Fibroblast of lung (primary cell): ENCODE measurements at places on chromosomes 12 and 14.

DNA sequence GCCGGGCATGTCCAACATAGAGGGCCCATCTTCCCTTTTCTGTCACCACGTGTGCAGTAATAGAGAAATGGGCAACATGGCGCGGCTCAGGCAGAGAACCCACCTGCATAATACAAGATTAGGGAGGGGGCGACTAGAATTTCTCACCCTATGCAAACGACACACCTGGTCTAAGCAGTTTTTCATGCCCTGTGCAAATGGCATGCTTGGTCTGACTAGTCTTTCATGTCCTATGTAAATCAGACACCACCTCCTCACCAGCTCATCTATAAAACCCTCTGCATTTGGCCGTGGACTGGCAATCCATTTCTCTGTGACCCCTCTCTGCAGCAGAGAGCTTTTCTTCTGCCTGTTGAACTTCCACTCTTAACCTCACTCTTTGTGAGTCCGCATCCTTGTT, 180.2 kb upstream of the PZP start:
- DNase-seq, result no peak

DNA sequence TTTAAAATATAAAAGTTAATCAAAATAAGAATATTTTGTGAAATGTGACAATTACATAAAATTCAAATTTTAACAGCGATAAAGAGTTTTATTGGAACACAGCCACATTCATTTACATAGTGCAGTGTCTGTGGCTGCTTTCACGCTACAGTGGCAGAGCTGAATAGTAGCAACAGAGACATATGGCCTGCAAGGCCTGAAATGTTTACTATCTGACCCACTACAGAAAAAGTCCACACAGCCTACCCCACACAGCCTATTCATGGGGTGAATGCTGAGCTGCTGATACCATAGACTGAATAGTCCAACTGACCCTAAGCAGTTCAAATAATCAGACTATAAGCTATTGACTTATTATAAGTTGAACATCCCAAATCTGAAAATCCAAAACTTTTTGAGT, 13.2 kb downstream of the GNS start:
- DNase-seq, result no peak

GRCh38 chr14:87351007-87351406, 642.0 kb downstream of the GALC start:
- no peak for DNase-seq

- no peak for DNase-seq
Measured at GRCh38 chr12:76855271-76855670, 23.5 kb downstream of the CSRP2 start.

- DNase-seq, result no peak
Measured at GRCh38 chr14:54809767-54810166, 92.9 kb downstream of the GCH1 start.

- DNase-seq, result no peak
Measured at GRCh38 chr14:42535397-42535796, 928.7 kb downstream of the LRFN5 start.

GRCh38 chr12:29238822-29239291, 89.8 kb downstream of the FAR2 start:
- DNase-seq, result peak; percentile 60

GRCh38 chr12:18250313-18250916, 10.9 kb upstream of the PIK3C2G start:
- DNase-seq, result peak; percentile 84

GRCh38 chr12:131000000-131000486, 46.3 kb downstream of the ADGRD1 start:
- DNase-seq, result no peak

DNA sequence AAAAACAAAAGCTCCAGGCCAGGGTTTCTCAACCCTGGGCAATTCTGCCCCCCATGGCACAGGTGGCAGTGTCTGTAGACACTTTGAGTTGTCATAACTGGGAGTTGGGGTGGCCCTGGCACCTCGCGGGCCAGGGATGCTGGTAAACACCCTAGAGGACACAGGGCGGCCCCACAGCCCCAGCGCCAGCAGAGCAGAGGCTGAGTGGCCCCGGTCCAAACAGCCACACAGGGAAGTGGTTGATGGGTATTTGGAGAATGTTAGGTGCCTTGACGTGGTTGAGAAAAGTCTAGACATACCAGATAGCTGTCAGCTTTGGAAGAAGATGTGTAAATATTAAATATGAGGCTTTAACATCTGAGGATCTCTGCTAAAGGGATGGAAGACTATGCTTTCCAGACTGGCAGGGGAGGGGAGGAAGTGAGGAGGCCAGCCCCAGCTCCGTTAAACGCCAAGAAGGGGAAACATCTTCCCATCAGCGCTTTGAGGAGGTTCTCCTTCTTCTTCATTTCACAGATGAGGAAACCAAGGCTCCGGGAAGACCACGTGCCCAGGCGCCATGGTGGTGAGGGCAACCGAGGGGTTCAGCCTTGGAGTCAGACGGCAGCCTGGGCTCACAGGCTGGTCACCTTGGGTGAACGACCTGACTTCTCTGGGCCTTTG, 103.7 kb downstream of the SCARB1 start:
- no peak for DNase-seq

GRCh38 chr12:6249580-6249979, 49.4 kb downstream of the CD9 start:
- DNase-seq, result no peak

DNA sequence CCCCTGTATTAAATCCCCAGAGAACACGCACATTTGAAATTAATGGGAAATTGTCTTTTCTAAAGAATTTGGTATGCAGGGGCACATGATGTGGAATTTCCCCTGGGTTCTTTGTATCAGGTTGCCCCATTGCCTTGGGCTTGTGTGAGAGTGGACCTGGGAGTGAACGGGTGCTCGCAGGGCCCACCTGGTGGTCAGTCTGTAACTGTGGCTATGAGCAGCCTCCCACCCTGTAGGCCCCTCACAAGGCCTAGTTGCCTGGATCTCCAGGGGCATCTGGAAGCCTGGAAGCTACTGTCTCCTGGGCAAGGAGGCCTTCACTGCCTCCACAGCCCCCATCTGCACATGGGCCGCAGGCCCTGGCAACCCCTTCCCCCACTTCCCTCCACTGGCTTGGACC, 96.7 kb downstream of the SLC25A47 start:
- no peak for DNase-seq

- DNase-seq, result no peak
Measured at GRCh38 chr14:28766469-28766955, at the start of gene FOXG1. Gene FOXG1 (plus strand): TSS chr14:28766787. CDS start chr14:28767280, 493 bp downstream.

- DNase-seq, result no peak
Measured at GRCh38 chr14:103916636-103917262, 11.5 kb upstream of the TDRD9 start.

DNA sequence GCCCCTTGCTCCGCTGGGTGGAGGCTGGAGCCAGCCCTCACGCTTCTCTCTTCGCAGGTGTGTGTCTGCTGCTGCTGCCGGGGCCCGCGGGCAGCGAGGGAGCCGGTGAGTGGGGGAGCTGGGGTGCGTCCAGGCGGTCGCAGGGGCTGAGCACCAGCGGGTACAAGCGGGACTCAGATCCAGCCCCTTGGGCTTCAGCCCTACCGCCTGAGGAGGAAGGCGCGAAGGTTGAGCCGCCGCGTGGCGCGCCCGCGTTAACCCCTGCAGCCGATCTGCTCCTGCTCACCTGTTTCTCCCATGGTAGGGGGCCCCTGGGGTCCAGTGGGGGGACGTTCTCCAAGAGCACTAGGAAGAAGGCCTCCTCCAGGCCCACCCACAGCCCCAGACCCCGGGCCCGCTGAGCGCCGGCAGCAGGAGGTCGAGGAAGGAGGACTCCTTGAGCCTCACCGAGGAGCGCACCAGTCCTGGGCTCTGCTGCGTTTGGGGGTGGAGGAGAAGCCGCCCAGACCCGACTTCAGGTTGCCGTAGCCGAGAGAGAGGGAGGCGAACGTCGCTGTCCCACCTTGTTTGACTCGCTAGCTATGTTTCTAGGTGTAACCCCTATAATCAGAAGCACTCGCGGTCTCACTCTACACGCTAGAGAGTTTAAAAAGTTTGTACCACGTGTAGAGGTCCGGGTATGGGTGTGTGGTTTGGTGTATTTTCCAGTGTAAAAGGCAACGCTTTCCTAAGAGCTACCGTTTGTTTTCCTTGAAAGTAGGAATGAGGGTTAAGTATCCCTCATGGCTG, 834 bp downstream of the COCH start:
- no peak for DNase-seq

DNA sequence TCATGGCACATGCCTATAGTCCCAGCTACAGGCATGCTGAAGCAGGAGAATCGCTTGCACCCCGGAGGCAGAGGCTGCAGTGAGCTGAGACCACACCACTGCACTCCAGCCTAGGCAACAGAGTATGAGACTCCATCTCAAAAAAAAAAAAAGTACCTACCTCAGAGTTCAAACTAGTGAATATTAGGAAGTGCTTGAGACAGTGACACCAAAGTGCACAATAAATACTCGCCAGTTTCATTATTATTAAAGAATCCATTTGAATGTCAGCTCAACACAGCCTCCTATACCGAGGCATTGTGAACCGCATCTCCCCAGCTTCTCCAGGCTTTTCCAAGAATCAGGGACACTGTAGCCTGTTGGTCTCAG, 5.0 kb downstream of the GAPDH start:
- DNase-seq, result no peak

DNA sequence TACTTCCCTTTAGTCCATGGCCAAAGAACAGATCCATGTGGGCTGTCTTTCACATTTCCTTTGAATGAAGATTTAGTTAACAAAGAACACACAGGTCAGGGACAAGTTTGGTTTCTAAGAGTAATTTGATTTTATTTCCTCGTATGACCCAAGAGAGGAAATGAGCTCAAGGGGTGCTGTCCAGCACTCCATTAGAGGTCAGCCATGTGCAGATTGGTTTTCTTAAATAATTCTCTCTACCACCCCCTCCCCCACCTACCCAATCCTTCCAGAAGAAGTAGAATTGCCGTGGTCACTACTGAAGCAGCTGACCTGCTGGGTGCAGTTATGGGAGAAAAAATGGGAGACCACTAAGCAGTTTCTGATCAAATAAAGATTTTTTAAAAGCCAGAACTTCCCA, 13.9 kb upstream of the OAS1 start:
- DNase-seq, result no peak

GRCh38 chr12:46256942-46257341, 11.9 kb downstream of the SLC38A1 start:
- DNase-seq, result no peak

GRCh38 chr12:46356655-46357437, 15.7 kb downstream of the SLC38A2 start:
- DNase-seq, result peak; percentile 55

- DNase-seq, result peak; percentile 14
Measured at GRCh38 chr14:69483765-69484443, 624 bp upstream of the PLEKHD1 start.
